ENCODE measurements at places on chromosomes 6 and 20.
A peak's percentile ranks its signal among the peaks of the same experiment; 100 is the strongest.

DNA sequence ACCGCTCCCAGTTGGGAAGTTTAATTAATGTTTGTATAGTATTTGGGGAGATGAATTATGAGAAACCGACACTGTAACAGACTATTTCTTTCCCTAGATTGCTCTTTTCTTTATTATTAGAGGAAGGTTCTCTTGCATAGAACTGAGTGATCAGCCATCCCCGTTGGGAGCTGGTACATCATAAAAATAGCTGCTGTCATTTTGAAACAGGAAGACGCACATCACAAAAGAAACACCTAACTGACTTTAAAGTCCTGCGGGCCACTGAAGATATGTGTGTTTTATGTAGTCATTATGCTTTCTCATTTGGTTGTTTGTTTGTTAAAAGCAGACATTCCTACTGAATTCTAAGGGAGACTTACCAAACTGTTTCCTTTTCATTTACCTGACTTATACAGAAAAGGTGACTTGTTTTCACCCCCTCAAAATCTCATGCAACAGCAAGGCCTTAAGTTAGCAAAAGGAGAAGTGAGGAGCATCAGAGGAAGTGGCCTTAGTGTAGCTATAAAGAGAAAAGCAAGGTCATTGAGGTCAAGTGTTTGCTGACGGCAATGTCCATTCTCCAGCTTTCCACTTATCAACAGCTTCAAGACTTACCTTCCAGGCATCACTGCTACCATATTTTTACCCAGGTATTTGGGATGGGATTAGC lies 91.0 kb downstream of the PKHD1 start:
- no peak for DNase-seq

DNA sequence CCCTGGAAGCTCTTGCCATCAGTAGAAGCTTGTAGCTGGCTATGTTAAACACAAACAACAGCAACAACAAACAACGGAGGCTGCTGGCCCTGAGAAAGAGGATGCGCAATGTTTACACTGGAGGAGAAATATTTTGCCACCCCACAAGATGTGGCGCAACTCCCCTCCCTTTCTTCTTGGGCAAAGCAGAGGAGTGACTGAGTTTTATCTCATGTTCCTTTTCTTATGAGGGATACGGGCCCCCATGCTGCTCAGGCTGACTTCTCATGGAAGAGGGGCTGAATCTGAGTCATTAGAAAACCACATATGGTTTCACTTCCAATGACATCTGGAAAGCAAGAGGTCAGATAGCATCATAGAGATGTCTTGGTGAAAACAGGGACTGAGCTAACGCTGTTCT lies 75.9 kb upstream of the HDDC2 start:
- no peak for DNase-seq

DNA sequence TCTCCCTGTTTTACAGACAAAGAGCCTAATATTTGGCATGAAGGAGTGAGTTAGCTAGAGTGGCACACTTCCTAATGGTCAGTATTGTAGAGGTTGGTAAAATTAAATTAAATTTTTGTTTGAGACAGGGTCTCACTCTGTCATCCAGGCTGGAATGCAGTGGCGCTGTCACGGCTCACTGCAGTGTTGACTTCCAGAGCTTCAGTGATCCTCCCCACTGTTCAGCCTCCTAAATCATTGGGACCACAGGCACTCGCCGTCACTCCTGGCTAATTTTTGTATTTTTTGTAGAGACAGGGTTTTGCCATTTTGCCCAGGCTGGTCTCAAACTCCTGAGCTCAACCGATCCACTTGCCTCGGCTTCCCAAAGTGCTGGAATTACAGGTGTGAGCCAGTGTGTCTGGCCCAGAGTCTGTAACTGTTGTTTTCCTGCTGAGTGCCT lies 70.9 kb downstream of the SCAND1 start:
- DNase-seq, result no peak

GRCh38 chr6:144338951-144339700 lies 54.0 kb downstream of the UTRN start:
- no peak for DNase-seq

DNA sequence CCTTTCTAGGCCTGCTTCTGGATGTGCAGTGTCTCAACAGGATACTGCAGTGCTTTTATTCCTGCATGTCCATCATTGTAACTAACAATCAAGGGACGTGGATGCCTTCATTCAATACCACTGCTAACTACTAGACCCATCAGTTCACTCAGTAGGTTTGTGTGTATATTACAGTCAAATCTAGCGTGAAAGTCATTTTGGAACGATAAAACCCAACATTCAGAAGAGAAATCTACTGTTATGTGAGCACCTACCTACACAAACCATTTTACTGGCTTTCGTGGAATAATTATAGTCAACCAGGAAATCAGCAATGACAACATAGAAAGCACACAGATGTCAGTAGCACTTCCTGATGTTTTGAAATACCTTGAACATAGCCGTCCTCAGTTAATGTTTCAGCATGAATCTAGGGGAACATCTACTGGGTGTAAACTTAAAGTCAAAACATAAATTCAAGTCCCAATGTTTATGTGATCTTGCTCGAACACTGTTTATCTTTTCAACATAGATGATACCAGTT lies 270.6 kb downstream of the FARS2 start:
- DNase-seq, result no peak

DNA sequence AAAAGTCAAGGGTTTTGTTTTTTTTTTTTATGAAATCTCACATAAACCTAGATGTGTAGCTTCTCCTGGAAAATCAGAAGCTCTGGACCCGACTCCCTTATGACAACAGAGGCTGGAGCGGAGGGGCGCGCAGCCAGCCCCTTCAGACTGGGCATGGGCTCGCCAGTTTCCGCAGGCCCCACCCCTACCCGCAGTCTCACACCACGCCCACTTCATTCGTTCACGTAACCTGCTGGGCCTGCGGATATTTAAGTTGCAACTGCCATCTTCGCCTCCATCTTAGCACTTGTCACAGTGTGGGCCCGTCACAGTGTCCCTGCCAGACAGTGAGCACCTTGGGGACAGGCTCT lies 111.7 kb upstream of the PTPN1 start:
- no peak for DNase-seq

DNA sequence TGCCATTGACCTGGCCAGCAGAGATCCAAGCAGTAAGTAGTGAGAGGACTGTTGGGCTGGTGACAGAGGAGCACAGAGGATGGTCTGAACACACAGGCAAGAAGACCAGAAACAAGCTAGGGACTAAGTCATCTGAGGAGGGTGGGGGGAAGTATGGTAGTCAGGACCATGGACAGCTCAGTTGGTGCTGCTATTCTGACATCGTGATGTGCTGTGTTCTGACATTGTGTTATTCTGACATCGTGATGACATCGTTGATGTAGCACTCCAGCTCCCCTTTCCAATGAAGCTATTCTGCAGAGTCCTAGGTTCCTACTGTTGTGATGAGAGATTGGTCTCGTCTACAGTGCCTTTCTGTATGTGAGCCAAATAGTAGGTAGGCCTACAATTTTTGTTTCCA lies 28.7 kb downstream of the CFAP206 start:
- peak; percentile 26 for DNase-seq

GRCh38 chr6:137362878-137363804 lies 131.1 kb downstream of the OLIG3 start:
- DNase-seq, result no peak

- no peak for DNase-seq
Measured at GRCh38 chr6:139483079-139483478, 108.6 kb upstream of the CITED2 start.
